ENCODE measurements at places on chromosomes 16 and 17.

- H3K4me1 ChIP-seq: no peaks in the 10 kb centered on the region
- H3K4me3 ChIP-seq: no peak overlapping the region
- DNase-seq: no peak
- H3K27ac ChIP-seq: no peak overlapping the region
- no peaks in the 10 kb centered on the region for H3K36me3 ChIP-seq
These were observed 195.1 kb downstream of the CCDC182 start for GRCh38 chr17:57550016-57550415.

- no peaks in the 10 kb centered on the region for H3K4me1 ChIP-seq
- no peak for DNase-seq
- H3K27ac ChIP-seq: no peak overlapping the region
- no peaks in the 10 kb centered on the region for H3K27me3 ChIP-seq
These were observed 111.6 kb downstream of the GRIN2A start for GRCh38 chr16:10070591-10070990.

DNA sequence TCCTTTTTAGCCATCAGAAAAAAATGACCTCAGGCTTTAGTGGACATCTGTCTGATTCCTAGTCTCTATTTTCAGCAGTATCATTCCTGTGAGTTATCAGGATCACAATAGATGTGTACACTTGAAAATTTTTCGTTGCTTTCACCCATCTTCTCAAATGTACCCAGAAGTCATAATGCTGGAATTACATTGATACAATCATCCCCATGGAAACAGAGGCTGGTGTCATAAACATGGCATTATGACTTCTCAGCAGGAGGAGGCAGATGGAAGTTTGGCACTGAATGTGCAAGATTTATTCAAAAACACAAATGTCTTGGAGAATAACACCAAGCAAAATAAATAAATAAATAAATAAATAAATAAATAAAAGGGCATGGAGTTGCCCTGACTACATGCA, 292.5 kb downstream of the PHKB start:
- no peaks in the 10 kb centered on the region for H3K27me3 ChIP-seq
- H3K4me3 ChIP-seq: no peak overlapping the region
- no peaks in the 10 kb centered on the region for H3K4me1 ChIP-seq
- no peaks in the 10 kb centered on the region for H3K36me3 ChIP-seq

DNA sequence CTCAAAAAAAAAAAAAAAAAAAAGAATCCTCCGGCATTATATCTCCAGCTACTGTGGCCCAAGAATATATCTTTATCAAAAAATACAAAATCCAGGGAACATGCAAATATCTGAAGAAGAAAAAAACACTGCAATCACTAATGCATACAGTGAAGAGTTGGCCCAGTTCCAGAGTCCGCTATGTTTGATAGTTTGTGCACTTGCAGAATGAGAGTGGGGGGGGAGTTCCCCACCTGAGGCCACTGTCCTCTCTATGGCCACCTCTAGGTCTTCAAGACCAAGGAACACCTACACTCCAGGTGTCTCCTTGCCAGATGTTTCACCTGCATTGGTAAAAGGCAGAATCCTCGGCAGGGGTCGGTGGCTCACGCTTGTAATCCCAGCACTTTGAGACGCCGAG, 4.0 kb downstream of the ZNF785 start:
- no peak overlapping the region for H3K4me3 ChIP-seq
- H3K36me3 ChIP-seq: peaks cover 14% of the 10 kb centered on the region
- DNase-seq: no peak
- peaks cover 13% of the 10 kb centered on the region for H3K4me1 ChIP-seq
- no peaks in the 10 kb centered on the region for H3K27me3 ChIP-seq
- no peak overlapping the region for H3K27ac ChIP-seq

DNA sequence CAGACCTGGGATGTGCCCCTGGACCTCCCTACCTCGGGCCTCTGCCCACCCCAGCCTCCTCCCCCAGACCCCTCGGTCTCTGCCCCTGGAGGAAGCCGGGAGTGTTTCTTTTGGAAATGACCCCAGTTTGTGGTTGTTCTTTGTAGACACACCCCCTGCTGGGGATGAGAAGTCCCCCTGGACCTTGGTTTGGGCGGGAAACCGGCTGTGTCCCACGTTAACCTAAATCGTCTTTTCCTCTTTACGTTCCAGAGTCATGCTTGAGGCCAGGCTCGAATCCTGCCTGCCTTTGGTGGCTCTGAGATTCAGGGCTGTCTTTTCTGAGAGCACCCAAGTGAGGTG, 116.6 kb downstream of the METRNL start:
- peaks cover 24% of the 10 kb centered on the region for H3K4me1 ChIP-seq
- no peaks in the 10 kb centered on the region for H3K36me3 ChIP-seq
- no peaks in the 10 kb centered on the region for H3K27me3 ChIP-seq
- H3K4me3 ChIP-seq: no peak overlapping the region
- no peak for DNase-seq

DNA sequence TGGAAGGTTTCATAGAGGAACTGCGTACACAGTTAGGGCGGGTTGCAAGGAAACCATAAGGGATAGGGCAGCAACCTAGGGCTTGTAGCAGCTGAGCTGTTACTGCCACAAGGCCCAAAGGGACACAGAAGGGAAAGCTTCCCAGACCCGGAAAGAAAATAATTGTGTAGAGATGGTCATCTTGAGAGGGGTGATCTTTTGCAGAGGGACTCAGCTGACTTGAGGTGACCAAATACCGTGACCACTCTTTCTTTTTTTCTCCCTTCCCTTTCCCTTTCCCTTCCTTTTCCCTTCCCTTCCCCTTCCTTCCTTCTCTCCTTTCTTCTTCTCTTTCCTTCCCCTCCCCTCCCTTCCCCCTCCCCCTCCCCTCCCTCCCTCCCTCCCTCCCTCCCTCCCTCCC, 8.5 kb upstream of the CREBBP start:
- no peaks in the 10 kb centered on the region for H3K36me3 ChIP-seq
- no peak for DNase-seq
- no peaks in the 10 kb centered on the region for H3K27me3 ChIP-seq
- H3K4me3 ChIP-seq: no peak overlapping the region

GRCh38 chr16:30927789-30928378, 4.5 kb downstream of the FBXL19 start:
- no peaks in the 10 kb centered on the region for H3K27me3 ChIP-seq
- H3K4me1 ChIP-seq: peaks cover 4% of the 10 kb centered on the region
- no peak for DNase-seq
- H3K4me3 ChIP-seq: no peak overlapping the region

- no peak overlapping the region for H3K27ac ChIP-seq
- no peak for DNase-seq
- H3K4me1 ChIP-seq: peaks cover 16% of the 10 kb centered on the region
- no peak overlapping the region for H3K4me3 ChIP-seq
- no peaks in the 10 kb centered on the region for H3K27me3 ChIP-seq
These were observed 5.0 kb downstream of the SCARF1 start for GRCh38 chr17:1640329-1641064.

DNA sequence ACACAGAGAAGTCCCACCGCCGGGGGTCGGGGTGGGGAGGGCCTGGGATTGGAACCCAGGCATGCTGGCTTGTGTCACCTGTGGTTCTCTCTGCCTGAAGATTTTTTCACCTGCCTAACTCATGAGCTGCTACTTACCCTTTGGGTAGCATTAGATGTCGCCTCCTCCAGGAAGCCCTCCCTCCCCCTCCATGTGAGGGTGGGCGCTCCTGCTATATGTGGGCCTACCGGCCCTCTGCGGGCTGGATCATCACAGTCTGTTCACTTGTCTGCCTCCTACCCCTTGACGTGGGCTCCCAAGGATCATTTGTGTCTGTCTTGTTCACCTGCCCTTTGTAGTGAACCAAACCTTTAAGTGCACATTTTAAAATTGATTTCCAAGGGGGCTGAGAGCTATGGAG, 106.8 kb downstream of the SEC14L1 start:
- H3K27ac ChIP-seq: no peak overlapping the region
- no peaks in the 10 kb centered on the region for H3K36me3 ChIP-seq
- no peak for DNase-seq
- no peaks in the 10 kb centered on the region for H3K27me3 ChIP-seq
- H3K4me3 ChIP-seq: no peak overlapping the region
- H3K4me1 ChIP-seq: peaks cover 12% of the 10 kb centered on the region

DNA sequence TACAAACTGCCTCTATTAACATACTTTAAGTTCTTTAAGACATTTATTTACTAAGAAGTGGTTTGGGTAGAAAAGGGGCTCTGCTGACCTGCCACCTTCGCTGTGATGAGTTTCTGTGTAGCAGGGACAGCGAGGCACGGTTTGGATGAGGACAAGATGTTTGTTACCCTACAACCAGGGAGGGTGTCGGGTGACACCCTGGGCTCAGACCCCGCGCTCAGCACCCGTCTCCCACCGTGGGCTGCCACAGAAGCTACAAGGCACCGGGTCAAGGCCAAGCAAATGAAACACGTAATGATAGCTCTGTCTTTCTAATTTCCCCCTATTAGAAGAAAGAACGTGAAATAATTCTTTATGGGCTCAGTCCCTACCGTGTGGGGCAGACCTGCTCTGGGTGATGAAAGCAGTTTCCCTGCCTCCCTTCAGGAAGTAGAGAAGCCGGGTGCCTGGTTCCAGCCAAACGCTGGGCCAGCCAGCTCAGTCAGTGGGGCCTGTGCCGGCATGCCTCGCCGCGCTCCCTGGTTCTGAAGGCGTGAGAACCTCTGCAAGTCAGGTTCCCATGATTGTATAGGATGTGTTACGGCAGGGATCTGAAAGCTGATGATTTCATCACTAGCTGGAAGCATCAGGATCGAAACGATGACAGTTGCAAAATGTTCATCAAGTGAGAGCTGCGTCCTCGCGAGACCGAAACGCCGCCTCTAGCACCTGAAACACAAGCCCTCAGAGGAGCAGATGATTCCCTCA, 3.9 kb downstream of the ZNF750 start:
- no peaks in the 10 kb centered on the region for H3K4me1 ChIP-seq
- no peak for DNase-seq
- no peak overlapping the region for H3K27ac ChIP-seq
- no peaks in the 10 kb centered on the region for H3K27me3 ChIP-seq
- H3K36me3 ChIP-seq: peaks cover 4% of the 10 kb centered on the region
- H3K4me3 ChIP-seq: no peak overlapping the region

DNA sequence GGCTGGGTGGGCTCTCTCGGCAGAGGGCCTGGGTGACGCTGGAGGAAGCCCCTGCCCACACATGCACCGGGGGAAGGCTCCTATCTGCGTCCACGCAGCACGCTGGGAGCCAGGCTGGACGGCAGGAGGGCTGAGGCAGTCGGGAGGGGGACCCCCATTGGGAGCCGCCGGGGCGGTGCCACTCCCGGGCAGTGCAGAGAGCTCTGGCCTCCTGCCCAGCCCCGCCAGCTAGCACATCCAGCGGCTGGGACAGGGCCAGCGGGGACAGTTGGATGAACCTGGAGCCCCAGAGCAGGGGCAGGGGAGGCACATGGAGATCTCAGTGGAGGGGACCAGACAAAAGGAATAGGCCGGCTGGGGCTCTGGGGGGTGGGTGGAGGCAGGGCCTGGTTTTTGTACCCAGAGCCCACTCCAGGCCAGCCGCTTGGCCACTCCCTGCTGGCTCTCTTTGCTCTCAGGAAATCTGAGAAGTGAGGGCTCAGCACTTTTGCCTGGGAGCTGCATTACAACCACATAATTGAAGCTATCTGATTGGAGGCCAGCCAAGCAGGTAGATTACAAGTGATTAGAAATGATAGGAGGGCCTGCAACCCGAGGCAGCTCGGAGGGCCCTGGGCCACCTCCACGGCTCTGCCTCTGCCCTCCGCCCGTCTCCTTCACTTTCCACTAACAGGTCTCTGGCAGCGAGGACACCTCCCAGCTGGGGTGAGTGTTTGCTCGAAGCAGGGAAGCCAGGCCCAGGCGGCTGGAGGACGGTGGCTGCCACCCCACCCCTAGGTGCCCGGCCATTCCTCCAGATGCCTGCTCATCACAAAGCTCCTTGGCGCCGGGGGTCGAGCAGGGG, 40.1 kb downstream of the ENGASE start:
- no peak overlapping the region for H3K4me3 ChIP-seq
- no peaks in the 10 kb centered on the region for H3K27me3 ChIP-seq
- no peak for DNase-seq
- H3K4me1 ChIP-seq: no peaks in the 10 kb centered on the region
- no peaks in the 10 kb centered on the region for H3K36me3 ChIP-seq

GRCh38 chr17:1649844-1650501, at the start of gene RILP:
Gene RILP, minus strand, starts transcription at chr17:1649866. Its CDS starts 62 bp downstream, at chr17:1649804.
- H3K4me1 ChIP-seq: peaks cover 15% of the 10 kb centered on the region
- peaks cover 51% of the 10 kb centered on the region for H3K36me3 ChIP-seq
- no peaks in the 10 kb centered on the region for H3K27me3 ChIP-seq
- peak within 1 kb of the TSS; percentile 68 for H3K4me3 ChIP-seq

GRCh38 chr17:35807371-35808144, 1.7 kb upstream of the TAF15 start:
- peak overlapping the region; percentile 87 for H3K27ac ChIP-seq
- no peaks in the 10 kb centered on the region for H3K36me3 ChIP-seq
- no peaks in the 10 kb centered on the region for H3K27me3 ChIP-seq
- no peak for DNase-seq
- H3K4me3 ChIP-seq: no peak overlapping the region

DNA sequence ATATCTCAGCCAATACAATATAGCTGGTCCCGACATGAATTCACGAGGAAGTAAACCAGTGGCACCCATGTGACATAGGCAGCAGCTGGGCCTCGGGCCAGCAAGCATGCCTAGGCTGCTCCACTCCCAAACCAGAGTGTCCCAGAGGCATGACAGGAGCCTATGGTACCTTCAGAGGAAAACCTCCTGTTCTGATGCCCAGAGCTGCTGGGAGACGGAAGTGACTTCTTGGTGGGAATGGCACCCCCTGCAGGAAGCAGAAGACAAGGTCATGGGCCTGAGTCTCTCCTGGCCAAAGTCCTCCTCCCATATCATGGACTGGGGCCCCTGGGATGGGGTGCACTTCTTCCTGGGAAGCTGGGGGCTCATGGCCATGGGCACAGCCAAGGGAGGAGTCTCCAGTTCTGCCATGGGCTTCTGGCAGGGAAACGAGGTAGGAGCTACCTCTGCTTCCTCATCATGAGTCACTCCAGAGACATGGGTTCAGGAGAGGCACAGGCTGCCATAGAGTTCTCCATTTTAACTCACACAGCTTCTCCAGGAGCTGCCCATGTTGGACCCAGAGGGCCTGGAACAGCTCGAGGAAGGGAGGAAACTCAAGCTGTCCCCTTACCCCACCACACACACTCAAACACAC, 13.4 kb downstream of the FBF1 start:
- H3K36me3 ChIP-seq: no peaks in the 10 kb centered on the region
- H3K27ac ChIP-seq: no peak overlapping the region
- no peak for DNase-seq
- no peak overlapping the region for H3K4me3 ChIP-seq
- H3K4me1 ChIP-seq: no peaks in the 10 kb centered on the region
- no peaks in the 10 kb centered on the region for H3K27me3 ChIP-seq

Data from effector memory CD4-positive, alpha-beta T cell (primary cell).